Right hindlimb (tissue), 1 donor: ENCODE measurements at places on chromosomes 1 and 21.

DNA sequence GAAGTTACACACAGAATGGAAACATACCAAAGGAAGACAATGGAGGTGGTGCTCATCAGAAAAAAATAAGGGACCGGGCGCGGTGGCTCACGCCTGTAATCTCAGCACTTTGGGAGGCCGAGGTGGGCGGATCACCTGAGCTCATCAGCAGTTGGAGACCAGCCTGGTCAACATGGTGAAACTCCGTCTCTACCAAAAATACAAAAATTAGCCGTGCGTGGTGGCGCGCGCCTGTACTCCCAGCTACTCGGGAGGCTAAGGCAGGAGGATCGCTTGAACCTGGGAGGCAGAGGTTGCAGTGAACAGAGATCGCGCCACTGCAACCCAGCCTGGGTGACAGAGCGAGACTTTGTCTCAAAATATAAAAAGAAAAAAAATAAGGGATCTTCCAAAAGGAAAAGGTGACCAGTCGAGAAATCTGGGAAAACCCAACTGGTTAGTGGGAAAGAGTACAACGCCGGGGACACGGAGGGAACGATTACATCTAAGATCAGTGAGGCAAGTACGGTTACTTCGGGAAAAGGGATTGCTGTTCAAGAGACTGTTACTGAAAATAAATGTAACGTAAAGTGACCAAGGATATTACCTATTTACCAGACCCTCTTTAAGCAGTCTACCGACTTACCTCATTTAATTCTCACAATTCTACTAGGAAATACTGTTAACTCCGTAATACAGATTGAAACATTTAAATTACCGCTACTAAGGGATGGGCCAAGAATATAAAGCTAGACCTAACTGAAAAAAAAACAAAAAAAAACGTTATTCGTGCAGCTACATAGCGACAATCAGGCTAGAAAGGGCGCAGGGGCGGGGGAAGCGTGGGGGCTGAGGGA, 822 bp downstream of the CCT3 start:
- no peak for DNase-seq

DNA sequence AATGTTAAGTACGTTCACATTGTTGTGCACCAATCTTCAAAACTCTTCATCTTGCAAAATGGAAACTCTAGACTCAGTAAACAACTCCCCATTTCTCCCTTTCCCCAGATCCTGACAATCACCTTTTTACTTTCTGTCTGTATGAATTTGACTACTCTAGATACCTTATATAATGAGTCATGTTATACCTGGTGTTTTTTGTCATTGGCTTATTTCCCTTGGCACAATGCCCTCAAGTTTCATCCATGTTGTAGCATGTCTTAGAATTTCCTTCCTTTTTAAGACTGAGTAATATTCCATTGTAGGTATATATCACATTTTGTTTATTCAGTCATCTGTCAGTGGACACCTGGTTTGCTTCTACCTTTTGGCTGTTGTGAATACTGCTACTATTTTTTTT, 399.5 kb downstream of the LMO4 start:
- no peak for DNase-seq

GRCh38 chr21:42883921-42884320, 4.6 kb upstream of the WDR4 start:
- DNase-seq: no peak

- peak; percentile 47 for DNase-seq
Observed at GRCh38 chr1:155938220-155938627, 3.2 kb upstream of the RXFP4 start.
